GOT3 (cell line): ENCODE measurements at places on chromosomes 13 and 19.

GRCh38 chr13:84896128-84896527 lies 903.1 kb downstream of the SLITRK6 start:
- no peak for DNase-seq

- no peak for DNase-seq
These were observed at the start of gene UPK1A for GRCh38 chr19:35666251-35666913. Gene UPK1A, plus strand, starts transcription at chr19:35666517. Its CDS starts 296 bp downstream, at chr19:35666813.

DNA sequence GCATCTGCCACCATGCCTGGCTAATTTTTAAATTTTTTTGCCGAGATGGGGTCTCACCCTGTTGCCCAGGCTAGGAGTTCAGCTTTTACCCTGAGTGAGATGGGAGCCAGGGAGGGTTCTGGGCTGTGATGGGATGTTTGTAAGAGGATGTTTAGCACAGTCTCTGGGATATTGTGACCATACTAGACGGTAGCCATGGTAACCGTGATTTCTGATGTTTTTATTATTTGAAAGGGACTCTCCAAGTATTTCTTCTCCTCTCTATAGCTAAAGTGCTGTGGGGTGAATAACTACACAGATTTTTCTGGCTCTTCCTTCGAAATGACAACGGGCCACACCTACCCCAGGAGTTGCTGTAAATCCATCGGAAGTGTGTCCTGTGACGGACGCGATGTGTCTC lies 10.4 kb downstream of the TSPAN16 start:
- DNase-seq = no peak

GRCh38 chr19:40332669-40333068 lies 15.5 kb downstream of the C19orf47 start:
- no peak for DNase-seq

DNA sequence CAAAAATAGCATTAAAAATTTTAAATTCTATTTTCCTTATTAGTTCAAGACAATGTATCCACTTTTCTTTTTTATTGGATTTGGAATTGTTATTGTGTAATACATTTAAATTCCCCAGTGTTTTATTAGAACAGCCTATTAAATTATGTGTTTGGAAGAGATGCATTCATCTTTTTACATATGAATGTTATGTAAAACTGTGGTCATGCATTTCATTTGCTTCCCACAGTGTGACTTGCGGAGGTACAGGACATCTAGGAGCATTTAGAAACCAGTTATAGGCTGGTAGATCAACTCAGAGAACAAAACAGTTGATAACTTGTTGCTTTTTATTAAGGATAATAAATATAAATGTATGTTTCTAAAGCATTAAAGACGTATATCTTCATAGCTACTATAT lies 335.5 kb upstream of the TMTC4 start:
- DNase-seq = no peak

DNA sequence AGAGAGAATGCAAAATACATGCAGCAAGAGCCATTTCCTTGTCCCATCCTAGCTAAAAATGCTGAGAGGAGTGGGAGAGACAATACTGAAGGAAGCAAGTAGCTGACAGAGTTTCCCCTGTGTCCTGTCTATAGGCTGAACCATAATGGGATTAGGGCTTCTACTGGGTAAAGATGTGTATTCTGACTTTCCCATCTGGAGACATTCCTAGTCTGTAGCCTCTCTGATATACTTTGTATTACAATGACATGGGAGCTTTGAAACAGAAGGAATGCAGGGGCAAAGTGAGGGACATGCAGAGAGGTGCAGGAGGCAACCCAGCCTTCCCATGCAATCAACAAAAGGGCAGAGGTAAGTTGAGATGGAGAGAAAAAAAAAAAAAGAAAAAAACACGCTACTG lies 10.5 kb upstream of the GPC6 start:
- no peak for DNase-seq

- peak; percentile 34 for DNase-seq
These were observed at the start of gene LMO7 for GRCh38 chr13:75635828-75636435. Gene LMO7, plus strand, starts transcription at chr13:75636330. Its CDS starts 328 bp downstream, at chr13:75636658.

GRCh38 chr13:98524793-98525192 lies 52.1 kb downstream of the STK24 start:
- no peak for DNase-seq

DNA sequence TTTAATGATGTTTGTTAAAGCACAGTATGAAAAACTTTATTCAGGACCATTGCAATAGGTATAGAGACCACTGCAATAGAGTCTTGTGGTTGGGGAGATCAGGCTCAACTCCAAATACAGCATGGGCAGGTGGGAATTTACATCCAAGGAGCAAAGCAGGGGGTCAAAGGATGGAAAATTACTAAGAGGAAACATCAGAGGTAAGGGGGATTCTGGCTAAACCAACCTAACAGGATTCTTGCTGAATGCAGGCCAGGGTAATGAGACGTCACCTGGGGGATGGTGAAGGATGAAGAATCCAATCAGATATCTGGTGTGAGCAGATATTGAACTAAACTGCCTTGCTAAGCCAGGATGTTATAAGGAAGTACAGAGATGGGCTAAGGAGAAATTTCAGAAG lies 126.6 kb upstream of the MIR17HG start:
- no peak for DNase-seq

DNA sequence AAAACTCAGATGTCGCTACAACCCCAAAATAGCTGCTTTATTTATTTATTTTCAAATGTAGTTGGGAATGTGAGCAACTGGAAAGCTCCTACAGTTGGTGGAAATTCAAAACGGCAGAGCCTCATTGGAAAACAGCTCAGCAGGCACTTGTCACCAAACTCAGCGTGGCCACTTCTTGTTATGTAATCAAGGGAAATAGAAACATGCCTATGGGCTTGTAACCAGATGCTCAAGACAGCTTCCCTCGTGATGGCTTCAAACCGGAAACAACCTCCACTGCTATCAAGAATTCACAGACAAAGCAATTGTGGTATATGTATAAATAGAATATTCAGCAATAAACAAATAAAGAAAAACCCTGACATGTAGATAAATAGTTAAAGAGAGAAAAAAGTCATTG lies 627.8 kb upstream of the SLC10A2 start:
- DNase-seq = no peak

DNA sequence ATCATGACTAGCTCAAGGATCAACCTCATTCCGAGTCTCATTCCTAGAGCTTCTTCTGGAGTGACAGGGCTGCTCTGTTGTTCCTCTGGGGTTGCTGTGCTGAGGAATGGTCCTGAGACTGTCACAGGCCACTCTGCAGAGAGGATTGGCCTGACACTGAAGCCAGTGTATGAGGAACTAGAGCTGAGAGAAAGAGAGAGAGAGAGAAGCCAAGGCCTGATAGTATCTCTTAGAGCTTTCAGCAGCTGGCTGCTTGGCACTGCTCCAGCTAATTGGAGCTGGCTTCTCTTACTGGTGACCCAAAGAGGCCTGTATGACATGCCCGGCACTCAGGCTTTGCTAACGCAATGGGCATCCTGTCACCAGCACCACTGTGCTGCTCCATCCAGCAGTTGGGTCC lies 73.4 kb upstream of the FLT1 start:
- DNase-seq = no peak

DNA sequence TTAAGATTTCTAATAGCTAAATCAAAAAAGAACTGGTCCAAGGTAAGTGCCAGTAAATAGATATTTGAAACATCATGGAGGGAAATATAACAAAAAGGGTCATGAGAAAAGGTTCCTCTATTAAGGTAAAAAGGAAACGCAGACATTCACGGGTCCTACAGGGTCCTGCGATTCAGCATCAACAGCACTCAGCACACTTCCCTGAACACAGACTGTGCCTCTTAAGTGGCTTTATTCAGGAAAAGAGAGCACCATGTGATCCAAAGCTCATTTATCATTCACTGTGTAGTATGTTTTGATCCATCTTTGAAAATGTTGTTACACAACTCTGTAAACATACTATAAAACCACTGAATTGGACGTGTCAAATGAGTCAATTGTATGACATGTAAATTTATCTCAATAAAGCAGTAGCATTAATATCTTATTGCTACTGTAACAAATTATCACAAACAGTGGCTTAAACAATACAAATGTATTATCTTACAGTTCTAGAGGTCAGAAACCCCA lies 33.7 kb downstream of the CRYL1 start:
- DNase-seq = no peak

- no peak for DNase-seq
These were observed 10.9 kb downstream of the POLR2E start for GRCh38 chr19:1084024-1084868.

DNA sequence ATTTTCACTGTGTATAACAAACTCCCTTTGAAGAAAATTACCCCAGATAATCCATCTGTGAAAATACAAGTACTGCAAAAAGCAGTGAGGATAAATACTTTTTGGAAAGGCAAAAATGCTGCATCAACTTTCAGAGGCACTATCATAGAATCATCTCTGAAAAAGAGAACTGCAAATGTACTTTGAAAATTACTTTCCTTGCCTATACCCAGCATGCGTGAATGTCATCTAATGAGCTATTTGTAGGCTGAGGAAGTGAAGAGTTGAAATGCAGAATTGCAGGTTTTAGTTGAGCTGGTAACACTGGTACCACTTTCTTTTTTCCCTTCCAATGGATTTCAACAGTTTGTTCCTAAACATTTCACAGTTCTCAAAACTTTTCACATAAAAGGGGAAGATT lies 196.7 kb downstream of the TBC1D4 start:
- DNase-seq = no peak

GRCh38 chr13:51453959-51454703 lies 1.3 kb upstream of the INTS6 start:
- no peak for DNase-seq

DNA sequence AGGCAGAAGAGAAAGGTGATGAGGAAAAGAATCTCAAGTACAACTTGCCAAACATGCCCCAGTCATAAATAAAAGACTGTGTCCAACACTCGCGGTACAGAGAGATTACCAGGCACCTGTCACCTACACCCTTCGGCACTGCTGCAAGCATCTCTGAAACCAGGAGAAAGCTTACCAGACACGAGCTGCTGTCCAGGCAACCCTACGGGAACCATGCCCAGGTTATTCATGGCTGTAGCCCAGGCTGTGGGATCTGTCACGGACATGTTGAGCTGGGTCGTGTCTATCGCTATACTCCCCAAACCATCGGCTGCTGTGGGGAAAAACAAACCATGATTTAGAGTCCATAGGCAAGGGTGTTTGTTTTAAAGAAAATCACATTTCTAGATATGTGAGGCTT lies 375.0 kb downstream of the ENOX1 start:
- no peak for DNase-seq

- DNase-seq = no peak
These were observed 908.2 kb downstream of the EFNB2 start for GRCh38 chr13:105627270-105627669.

DNA sequence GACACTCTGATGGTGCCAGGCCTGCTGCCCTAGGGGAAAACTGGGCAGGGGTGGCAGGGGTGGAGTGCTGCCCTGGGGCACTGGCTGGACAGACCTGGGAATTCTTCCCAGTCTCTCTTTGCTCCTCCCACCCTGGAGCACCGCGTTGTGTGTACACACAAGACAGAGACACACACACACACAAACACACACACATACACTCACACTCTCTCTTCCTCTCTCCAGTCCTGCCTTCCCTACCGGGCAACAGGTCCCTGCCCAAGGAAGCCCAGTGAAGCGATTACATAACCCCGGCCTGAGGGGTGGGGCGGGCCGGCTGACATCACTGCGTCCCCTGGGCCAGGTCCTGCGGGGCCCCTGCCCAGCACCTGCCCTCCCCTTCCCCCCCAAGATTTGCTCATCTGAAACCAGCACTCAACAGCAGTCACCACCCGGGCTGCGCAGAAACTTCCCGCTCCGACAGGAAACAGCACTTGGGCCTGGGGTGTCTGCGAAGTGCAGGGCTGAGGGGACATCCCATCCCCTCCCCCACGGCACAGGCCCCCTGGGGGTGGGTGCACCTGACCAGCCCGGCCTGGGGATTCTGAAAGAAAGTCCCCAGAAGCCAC lies 1.2 kb downstream of the MKNK2 start:
- no peak for DNase-seq

- DNase-seq = no peak
These were observed 21.3 kb downstream of the IPO5 start for GRCh38 chr13:97974773-97975172.

DNA sequence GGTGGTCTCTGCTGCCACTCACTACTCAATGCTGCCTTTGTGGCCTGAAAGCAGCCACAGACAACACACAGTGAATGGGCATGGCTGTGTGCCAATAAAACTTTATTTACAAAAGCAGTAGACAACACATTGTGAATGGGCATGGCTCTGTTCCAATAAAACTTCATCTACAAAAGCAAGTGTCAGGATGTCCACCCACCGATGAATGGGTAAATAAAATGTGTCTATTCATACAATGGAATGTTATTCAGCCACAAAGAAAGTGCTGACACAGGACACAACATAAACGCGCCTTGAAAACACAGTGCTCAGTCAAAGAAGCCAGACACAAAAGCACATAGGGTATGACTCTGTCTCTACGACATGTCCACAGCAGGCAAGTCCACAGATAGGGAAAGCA lies 20.1 kb downstream of the ZSCAN5A start:
- no peak for DNase-seq

- DNase-seq = no peak
These were observed 213.8 kb downstream of the KCTD12 start for GRCh38 chr13:76672420-76672819.

DNA sequence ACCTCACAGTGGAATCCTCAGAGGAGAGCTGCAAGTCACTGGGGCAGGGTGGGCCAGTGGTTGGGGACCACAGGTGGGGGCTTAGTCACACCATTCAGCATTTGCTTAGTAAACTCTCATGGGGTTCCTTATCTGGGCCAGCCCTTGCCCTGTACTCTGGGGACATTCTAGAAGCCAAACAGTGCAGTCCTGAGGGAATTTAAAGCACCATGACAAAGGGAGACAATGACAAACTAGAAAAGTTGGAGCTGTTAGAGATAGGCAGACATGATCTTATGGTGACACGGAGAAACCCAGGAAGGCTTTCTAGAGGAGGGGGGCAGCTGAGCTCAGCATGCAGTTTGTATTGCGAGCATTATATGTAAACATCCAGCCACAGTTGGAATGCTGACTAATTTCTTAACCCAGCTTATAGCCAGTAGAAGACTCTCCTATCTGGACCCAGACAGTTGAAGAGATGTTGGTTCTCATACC lies 87.6 kb downstream of the ZNF429 start:
- no peak for DNase-seq

DNA sequence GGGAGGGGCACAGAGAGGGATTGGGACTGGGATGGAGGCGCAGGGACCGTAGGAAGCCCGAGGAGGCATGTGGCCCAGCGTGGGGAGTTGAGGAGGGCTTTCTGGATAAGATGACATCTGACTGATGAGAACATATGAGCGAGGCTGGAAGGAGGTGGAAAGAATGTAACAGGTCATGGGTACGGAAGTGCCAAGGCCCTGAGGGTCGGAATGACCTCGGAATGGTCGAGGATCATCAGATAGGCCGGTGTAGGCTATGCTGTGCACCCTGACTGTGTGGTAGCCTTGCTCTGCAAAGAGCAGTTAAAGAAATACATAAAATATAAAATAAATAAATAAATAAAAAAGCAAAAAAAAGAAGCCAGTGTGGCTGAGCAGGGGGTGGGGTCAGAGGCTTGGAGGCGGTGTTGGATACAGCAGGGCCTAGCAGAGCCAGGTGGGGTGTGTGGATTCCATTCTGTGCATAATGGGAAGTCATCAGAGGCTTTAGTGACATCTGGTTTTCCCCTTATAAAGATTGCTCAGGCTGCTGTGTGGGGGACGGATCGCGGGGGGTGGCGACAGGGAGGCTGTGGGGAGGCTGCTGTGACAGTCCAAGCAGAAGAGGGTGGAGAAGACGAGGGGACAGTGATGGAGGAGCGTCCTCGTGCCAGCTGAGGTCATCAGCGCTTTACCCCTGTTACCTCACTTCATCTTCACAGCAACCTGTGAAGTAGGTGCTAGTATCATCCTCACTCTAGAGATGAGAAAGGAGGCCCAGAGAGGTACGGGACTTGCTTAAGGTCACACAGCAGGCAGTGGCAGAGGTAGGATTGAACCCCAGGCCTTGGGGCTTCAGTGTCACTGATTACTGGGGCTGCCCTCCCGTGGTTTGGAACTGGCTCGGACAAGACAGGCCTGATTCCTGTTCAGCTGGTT lies 5.0 kb downstream of the PAK4 start:
- no peak for DNase-seq
